ENCODE measurements at places on chromosomes 6 and 20. TPM values are rescaled to one million over a fixed set of nuclear protein-coding genes. Genes with fewer than 3 reads are reported as not detected.

DNA sequence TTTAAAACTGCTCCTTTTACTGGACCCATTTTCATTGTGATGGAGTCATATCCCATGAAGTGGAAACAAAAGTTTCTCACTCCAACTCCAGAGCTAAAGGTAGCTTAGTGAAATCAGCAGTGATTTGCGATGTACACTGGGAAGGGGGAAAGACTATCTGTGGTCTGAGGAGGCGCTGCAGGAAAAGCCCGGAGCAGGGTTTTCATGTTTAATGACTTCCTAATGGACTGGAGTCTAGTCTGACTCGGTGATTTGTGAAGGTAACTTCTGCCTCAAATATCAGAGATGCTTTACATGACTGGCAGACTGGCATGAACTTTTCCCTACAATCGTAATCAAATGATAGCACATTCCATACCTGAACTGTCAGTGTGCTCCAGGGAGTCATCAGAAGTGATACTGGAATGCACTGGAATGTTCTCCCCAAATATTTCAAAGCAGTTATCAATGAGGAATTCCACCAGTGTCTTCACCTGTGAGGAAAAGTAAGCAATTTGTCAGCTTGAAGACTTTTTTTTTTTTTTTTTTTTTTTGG is 7.0 kb downstream of the TAGAP start:
- no peak for DNase-seq
- peaks cover 57% of the 10 kb centered on the region for H3K4me1 ChIP-seq
- H3K27ac ChIP-seq, result peak overlapping the region; percentile 43
- no peaks in the 10 kb centered on the region for H3K27me3 ChIP-seq
- H3K4me3 ChIP-seq, result no peak overlapping the region

DNA sequence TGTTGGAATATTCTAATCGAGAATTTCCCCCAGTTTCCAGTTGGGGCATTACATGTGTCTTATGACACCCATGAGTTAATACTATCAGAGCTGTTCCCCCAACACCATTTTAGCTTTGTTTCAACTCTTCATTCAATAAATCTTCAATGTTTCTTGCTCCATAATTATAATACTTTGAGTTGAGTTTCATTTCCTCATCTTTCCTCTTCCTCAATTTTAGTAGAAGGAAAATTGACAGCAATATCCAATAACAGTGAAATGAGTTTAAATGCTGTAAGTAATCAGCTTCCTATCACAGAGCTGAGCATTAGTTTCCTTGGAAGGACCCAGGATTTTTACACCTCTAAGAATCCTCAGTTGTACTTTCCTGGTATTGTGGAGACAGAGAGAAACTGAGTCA is 1.0 kb upstream of the STMND1 start:
- H3K4me1 ChIP-seq, result peaks cover 2% of the 10 kb centered on the region
- H3K27ac ChIP-seq, result no peak overlapping the region
- peaks cover 51% of the 10 kb centered on the region for H3K27me3 ChIP-seq
- DNase-seq, result no peak
- no peak overlapping the region for H3K4me3 ChIP-seq
- H3K36me3 ChIP-seq, result no peaks in the 10 kb centered on the region

GRCh38 chr6:157322792-157323254 is 496 bp downstream of the TMEM242 start:
- peak overlapping the region; percentile 88 for H3K27ac ChIP-seq
- DNase-seq, result peak; percentile 89
- peaks cover 14% of the 10 kb centered on the region for H3K27me3 ChIP-seq
- peaks cover 51% of the 10 kb centered on the region for H3K4me1 ChIP-seq
- H3K4me3 ChIP-seq, result peak overlapping the region; percentile 98

- no peaks in the 10 kb centered on the region for H3K27me3 ChIP-seq
- no peak for DNase-seq
- no peak overlapping the region for H3K27ac ChIP-seq
- no peaks in the 10 kb centered on the region for H3K36me3 ChIP-seq
Observed at GRCh38 chr6:124223611-124224345, 420.1 kb downstream of the NKAIN2 start.

- peaks cover 3% of the 10 kb centered on the region for H3K4me1 ChIP-seq
- no peak for DNase-seq
- no peaks in the 10 kb centered on the region for H3K36me3 ChIP-seq
- H3K27ac ChIP-seq, result no peak overlapping the region
- H3K27me3 ChIP-seq, result peaks cover 7% of the 10 kb centered on the region
- H3K4me3 ChIP-seq, result no peak overlapping the region
Observed at GRCh38 chr20:51759769-51760510, 8.2 kb downstream of the ATP9A start.

- H3K27me3 ChIP-seq, result no peaks in the 10 kb centered on the region
- no peak overlapping the region for H3K27ac ChIP-seq
- H3K4me1 ChIP-seq, result no peaks in the 10 kb centered on the region
- DNase-seq, result no peak
- H3K36me3 ChIP-seq, result peaks cover 3% of the 10 kb centered on the region
- H3K4me3 ChIP-seq, result no peak overlapping the region
Observed at GRCh38 chr6:23526526-23526925, 599.5 kb upstream of the NRSN1 start.

DNA sequence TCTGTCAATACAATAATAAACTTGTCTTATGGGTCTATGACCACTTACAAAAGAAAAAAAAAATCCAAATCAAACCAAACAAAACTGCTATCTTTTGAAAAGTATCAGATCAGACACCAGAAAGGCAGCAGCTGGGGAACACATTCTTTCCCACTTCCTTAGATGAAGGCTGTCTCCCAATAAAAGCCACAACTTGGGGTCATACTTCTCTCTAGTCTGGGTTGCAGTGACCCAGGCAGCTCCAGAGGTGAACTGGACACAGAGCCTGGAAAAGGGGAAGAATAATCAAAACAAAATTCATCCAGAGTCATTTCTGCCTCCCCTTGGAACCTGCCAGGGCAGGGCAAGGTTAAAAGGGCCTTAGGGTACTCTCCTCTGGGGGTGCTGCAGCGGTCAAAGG is 19.1 kb downstream of the ATXN1 start:
- H3K4me3 ChIP-seq, result no peak overlapping the region
- no peak for DNase-seq
- no peak overlapping the region for H3K27ac ChIP-seq
- no peaks in the 10 kb centered on the region for H3K27me3 ChIP-seq

Gene ZNF334
- total RNA-seq, result 1.8 TPM

DNA sequence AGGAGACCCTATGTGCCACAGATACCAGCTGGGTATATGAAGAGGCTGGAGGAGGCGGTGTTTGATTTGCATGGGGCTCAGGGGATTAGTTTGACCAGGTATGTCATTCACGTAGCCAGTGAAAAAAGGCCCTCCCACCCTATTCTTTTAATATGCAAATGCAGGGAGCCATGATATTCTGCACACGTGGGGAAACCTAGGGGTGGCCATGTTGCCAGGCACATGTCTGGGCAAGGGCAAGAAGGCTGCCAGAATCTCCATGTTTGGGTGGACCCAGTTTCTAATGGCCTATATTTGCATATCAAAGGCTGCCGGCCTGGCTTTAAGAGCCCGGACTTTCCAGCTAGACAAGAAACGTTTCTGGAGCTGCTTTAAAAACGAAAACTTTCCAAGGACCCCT is 60.4 kb downstream of the SOX4 start:
- H3K27ac ChIP-seq, result no peak overlapping the region
- H3K27me3 ChIP-seq, result no peaks in the 10 kb centered on the region
- no peaks in the 10 kb centered on the region for H3K36me3 ChIP-seq
- H3K4me3 ChIP-seq, result no peak overlapping the region
- no peaks in the 10 kb centered on the region for H3K4me1 ChIP-seq

Gene NMBR
- total RNA-seq, result not detected

DNA sequence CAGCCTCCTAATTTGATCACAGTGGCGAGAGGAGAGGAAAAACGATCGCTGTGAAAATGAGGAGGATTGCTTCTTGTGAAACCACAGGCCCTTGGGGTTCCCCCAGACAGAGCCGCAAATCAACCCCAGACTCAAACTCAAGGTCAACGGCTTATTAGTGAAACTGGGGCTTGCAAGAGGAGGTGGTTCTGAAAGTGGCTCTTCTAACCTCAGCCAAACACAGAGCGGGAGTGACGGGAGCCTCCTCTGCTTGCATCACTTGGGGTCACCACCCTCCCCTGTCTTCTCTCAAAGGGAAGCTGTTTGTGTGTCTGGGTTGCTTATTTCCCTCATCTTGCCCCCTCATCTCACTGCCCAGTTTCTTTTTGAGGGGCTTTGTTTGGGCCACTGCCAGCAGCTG is 28.7 kb downstream of the SAYSD1 start:
- no peak overlapping the region for H3K4me3 ChIP-seq
- no peaks in the 10 kb centered on the region for H3K36me3 ChIP-seq
- peaks cover 67% of the 10 kb centered on the region for H3K27me3 ChIP-seq

Gene CDK19
- 27.8 TPM for total RNA-seq

Data from activated CD8-positive, alpha-beta memory T cell treated with anti-CD3 and anti-CD28 coated beads, Interleukin-2, amount 10 ng/mL, durations not matched to agents 7 days and 5 days (primary cell).